ENCODE measurements at places on chromosomes 16 and 17. TPM values are rescaled to one million over a fixed set of nuclear protein-coding genes. Genes with fewer than 3 reads are reported as not detected.

Gene DBNDD1
- 0.09 TPM for total RNA-seq

Gene PRKAR1A
- 117 TPM for total RNA-seq

Gene RAB26
- total RNA-seq: 3.9 TPM

Gene BTBD17
- not detected for total RNA-seq

Gene CDH15
- total RNA-seq: not detected

DNA sequence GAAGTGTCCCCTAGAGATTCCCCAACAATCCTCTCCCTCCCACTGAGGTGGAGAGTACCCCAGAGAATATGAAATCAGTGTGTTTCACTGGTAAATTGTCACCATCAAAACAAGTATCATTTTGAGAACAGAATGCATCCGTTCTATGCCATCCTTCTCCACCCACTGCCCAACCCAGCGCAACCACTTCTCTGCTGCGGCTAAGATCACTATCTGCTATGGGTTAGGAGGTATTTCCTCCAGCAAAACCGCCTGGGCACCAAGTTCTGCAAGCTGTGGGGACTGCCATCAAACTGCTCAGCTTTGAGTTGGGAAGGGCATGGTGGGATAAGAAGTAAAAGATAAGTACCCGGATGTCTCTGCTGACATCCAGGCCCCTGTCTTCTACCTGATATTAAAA lies 24.4 kb downstream of the CNTNAP1 start:
- DNase-seq: no peak
- H3K27ac ChIP-seq: no peak overlapping the region
- no peaks in the 10 kb centered on the region for H3K27me3 ChIP-seq
- H3K4me1 ChIP-seq: no peaks in the 10 kb centered on the region

GRCh38 chr17:82184761-82185160 lies 27.9 kb downstream of the CCDC57 start:
- DNase-seq: no peak
- H3K4me3 ChIP-seq: no peak overlapping the region
- no peaks in the 10 kb centered on the region for H3K4me1 ChIP-seq
- H3K27ac ChIP-seq: no peak overlapping the region
- peaks cover 5% of the 10 kb centered on the region for H3K36me3 ChIP-seq

DNA sequence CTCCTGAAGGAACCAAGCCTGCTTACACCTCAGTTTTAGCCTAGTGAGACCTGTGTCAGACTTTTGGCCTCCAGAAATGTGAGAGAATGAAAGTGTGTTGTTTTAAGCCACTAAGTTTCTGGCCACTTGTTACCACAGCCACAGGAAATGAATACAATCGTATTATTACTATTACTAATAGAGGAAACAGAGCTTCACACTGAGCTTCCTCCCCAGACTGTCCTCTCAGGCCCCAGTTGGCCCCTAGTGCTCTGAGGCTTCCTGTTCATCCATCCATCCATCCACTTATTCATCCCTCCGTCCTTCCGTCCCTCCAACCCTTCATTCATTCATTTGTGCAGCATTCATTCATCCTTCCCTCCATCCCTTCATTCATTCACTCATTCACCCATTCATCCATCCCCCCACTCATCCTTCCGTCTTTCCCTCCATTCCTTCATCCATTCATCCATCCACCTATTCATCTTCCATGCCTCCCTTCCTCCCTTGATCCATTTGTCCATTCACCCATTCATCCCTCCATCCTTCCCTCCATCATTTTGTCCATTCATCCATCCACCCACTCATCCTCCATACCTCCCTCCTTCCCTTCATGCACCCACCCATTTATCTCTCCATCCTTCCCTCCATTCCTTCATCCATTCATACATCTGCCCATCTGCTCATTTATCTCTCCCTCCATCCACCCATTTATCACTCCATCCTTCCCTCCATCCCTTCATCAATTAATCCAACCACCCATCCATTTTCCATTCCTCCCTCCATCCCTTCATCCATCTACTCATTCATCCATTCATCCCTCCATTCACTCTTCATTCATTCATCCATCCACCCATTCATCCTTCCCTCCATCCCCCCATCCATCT lies 95.0 kb downstream of the FOXL1 start:
- H3K4me1 ChIP-seq: no peaks in the 10 kb centered on the region
- no peaks in the 10 kb centered on the region for H3K27me3 ChIP-seq
- no peak overlapping the region for H3K27ac ChIP-seq
- no peak for DNase-seq
- no peaks in the 10 kb centered on the region for H3K36me3 ChIP-seq

- H3K27me3 ChIP-seq: no peaks in the 10 kb centered on the region
- H3K36me3 ChIP-seq: peaks cover 8% of the 10 kb centered on the region
Observed at GRCh38 chr17:78210111-78210510, 3.9 kb upstream of the BIRC5 start.

DNA sequence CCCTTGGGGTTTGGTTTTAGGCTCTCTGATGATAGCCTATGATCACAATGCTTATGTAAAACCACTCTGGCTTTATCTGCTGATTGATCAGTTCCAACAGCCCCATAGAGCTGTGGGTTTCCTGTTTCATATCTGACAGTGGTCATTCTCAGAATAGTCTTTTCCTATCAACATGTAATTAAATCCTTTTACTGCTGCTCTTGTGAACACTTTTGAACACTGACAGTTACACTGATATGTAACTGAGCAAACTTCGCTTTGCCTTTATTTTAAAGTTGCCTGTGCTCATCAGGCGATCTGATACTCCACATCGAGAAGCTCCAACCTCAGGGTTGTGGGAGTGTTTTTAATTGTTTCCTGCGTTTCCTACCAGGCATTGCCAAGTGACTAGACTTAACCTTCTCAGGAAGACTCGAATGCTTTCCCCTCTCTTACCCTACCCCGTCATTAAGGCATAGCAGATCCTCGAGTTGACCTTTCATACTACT lies 17.3 kb upstream of the CLEC18B start:
- H3K27me3 ChIP-seq: no peaks in the 10 kb centered on the region
- peaks cover 4% of the 10 kb centered on the region for H3K36me3 ChIP-seq
- H3K4me3 ChIP-seq: no peak overlapping the region

DNA sequence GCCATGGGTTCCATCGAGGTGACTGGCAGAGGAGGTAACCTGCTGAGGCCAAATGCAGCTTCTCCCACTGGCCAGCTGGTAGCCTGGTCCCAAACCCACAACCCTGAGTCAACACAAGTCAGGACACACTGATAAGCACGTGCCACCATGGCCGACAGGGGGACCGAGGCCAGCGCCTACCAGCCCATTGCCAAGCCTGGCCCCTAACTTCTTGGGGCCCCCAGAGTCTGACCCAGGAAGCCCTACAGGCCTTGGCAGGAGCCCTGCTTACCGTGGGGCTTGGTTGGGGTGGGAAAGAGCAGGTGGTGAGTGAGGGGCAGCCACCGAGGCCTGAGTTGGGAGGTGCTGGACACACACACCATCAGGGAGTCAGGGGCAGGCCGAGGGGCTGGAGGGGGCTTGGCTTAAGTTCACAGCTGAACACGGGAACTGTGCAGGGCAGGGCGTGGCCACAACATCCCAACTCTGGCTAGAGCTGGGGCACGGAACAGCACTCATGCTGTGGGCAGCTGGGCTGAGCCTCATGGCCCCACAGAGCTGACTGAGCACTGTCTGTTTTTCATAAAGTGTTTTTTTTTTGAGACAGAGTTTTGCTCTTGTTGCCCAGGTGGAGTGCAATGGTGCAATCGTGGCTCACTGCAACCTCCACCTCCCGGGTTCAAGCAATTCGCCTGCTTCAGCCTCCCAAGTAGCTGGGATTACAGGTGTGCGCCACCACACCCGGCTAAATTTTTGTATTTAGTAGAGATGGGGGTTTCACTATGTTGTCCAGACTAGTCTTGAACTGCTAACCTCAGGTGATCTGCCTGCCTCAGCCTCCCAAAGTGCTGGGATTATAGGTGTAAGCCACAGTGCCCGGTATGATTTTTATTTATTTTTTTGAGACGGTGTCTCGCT lies 5.5 kb downstream of the MRPL28 start:
- no peak overlapping the region for H3K27ac ChIP-seq
- no peaks in the 10 kb centered on the region for H3K36me3 ChIP-seq
- peaks cover 2% of the 10 kb centered on the region for H3K4me1 ChIP-seq
- no peaks in the 10 kb centered on the region for H3K27me3 ChIP-seq
- DNase-seq: no peak
- no peak overlapping the region for H3K4me3 ChIP-seq

DNA sequence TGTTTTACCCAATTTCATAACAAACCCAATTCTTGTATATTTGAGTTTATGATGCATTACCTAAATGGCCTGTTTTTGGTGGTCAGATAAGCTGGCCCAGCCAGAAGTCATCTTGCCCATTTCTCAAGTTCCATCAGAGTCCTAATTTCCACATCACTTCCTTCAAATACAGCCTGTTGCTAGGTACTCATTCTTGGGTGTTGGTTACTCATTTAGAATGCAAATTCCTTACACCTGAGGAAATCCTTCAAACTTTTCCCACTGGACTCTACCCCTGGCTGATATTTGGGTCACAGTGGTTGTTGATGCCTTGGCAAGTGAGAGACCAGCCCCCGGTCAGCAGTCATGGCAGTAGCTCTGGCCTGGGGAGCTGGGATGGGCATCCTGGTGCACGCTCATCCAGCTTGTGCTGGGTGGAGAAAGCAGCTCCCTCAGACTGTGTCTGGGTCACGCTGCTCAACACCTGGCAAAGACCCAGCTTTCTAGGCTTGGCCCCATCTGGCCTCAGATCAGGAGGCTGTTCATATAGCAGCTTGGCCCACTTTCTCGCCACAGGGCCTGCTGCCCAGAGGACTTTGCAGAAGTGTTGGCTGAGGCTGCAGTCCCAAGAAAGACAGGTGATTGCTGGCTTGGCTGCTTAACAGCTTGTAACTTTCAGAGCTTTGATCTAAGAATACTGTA lies 25.8 kb downstream of the WSB1 start:
- DNase-seq: peak; percentile 45
- H3K4me3 ChIP-seq: no peak overlapping the region
- H3K36me3 ChIP-seq: peaks cover 23% of the 10 kb centered on the region

GRCh38 chr17:14950686-14951085 lies 314.4 kb downstream of the PMP22 start:
- H3K27me3 ChIP-seq: no peaks in the 10 kb centered on the region
- H3K27ac ChIP-seq: no peak overlapping the region

DNA sequence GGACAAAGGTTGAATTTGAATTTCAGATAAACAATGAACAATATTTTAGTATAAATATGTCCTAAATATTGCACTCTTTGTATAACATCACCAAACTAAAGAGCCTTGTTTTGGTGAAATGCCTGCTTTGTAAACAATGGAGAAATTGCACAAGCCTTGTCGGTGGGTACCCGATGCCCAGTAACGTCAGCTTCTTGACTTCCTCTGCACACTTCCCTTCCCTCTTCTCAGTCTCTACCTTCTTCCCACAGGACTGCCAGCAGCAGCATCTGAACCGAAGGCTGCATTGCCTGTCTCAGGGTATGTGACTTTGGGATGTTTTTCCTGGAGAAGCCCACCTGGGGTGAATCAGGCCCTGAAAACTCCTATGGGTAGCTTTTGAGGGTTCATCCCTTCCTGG lies 113.9 kb downstream of the UTP18 start:
- H3K27ac ChIP-seq: no peak overlapping the region
- no peak overlapping the region for H3K4me3 ChIP-seq
- no peaks in the 10 kb centered on the region for H3K4me1 ChIP-seq
- H3K27me3 ChIP-seq: no peaks in the 10 kb centered on the region

GRCh38 chr17:41026715-41027471 lies at the start of gene KRTAP1-5:
KRTAP1-5 (minus strand) TSS chr17:41027208; CDS start chr17:41027155, 53 bp downstream.
- H3K27ac ChIP-seq: no peak within 1 kb of the TSS
- no peaks in the 10 kb centered on the region for H3K36me3 ChIP-seq
- H3K4me1 ChIP-seq: no peaks in the 10 kb centered on the region
- no peak within 1 kb of the TSS for H3K4me3 ChIP-seq

DNA sequence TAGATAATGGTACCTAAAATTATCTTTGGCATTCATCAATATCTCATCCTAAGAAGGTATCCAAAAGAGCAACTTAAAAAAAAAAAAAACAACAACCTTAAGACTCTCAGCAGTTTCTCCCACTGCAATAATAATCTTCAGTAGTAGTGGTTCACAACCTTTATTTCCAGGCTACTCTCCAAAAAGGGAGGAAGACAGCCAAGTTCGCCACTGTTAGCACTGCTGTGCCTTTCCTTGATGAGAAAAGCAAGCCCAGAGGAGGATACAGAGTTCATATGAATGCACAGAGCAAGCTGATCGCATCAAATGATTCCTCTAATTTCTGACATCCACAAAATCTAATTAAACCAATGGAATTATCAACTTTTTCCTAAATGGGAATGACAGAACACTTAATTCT lies 199.4 kb downstream of the AATF start:
- no peaks in the 10 kb centered on the region for H3K27me3 ChIP-seq
- H3K36me3 ChIP-seq: peaks cover 1% of the 10 kb centered on the region
- H3K4me1 ChIP-seq: peaks cover 18% of the 10 kb centered on the region
- H3K4me3 ChIP-seq: no peak overlapping the region
- DNase-seq: no peak

DNA sequence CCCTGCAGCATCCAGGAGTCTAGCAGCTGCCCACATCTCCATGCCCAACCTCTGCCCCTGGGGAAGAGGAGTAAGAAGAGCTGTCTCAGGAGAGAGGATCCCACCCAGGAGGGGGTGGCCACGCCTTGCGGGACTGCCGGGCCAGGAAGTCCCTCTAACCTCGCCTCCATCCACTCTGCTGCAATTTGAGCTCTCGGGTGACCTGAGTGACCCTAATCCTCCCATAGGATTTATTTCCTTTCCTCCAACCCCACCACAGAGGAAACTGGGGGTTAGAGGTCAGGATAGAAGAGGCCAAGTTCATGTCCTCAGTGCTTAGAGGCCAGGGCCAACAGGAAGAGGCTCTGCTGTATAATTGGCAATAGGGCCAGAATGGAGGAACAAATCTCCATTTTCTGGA lies 22.6 kb upstream of the NGFR start:
- H3K27me3 ChIP-seq: no peaks in the 10 kb centered on the region
- no peaks in the 10 kb centered on the region for H3K4me1 ChIP-seq
- DNase-seq: no peak
- no peak overlapping the region for H3K27ac ChIP-seq
